ENCODE measurements at places on chromosomes 7 and 10. TPM values are rescaled to one million over a fixed set of nuclear protein-coding genes. Genes with fewer than 3 reads are reported as not detected.

DNA sequence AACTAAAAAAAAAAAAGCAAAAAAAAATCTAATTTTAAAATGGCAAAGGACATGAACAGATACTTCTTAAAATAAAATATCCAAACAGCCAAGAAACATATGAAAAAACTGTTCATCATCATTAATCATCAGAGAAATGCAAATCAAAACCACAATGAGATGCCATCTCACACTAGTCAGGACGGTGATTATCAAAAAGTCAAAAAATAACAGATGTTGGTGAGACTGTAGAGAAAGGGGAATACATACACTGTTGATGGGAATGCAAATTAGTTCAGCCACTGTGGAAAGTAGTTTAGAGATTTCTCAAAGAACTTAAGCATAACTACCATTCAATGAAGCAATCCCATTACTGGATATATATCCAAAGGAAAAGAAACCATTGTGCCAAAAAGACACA lies 30.2 kb downstream of the COBL start:
- no peak for ATAC-seq

Gene HOXA7
- 5.2 TPM for total RNA-seq

DNA sequence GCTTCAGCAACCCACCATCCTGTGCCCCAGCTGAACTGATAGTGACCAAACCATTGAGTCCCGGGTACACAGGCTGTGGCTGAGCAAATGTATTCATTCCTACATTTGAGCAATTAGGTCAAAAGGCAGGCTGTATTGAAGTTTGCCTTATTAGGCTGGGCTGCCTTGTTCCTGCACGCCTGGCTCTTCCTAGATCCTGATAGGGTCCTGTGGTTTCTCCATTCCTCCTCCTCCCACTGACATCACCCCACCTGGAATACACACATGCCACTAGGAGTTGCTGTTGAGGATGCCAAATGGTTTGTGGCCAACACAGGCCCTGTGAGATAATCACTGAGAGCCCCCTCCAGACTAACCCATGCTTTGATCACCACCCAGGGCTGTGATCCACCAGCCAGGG lies 66.4 kb upstream of the FGFR2 start:
- no peak for ATAC-seq

DNA sequence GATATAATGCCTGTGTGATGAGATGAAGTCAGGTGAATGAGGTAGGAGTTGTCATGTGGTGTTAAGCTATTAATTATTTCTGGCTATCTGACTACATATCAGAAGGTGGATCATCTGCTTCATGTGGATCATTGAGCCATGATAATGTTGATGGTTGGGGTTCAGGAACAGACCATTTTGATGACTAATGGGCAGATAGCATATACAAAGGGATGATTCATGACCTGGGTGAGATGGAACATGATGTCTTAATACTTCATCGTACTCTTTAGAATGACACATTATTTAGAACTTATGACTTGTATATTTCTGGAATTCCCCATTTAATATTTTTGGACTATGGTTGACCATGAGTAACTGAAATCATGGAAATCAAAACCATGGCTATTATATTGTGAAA lies 155.1 kb downstream of the OR13A1 start:
- ATAC-seq = peak; percentile 39

DNA sequence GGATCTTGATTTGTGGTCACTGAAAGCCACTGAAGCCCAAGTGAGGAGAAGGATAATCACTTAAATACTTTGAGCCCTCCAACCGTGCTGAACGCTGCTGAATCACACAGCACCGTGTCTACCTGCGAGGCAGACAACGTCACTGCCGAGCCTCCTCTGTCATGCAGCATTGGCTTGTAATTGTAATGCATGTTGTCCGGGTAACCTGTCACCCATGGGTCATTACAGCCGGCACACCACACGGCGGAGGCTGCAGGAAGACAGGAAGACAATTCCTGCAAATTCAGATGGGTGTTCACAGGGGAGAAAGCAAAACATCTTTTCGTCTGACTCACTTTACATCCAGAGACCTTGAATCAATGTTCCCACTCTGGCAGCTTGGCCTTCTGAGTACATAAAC lies 546.1 kb upstream of the FOXK1 start:
- ATAC-seq = no peak

Gene CFAP58
- 0.12 TPM for total RNA-seq

GRCh38 chr10:92298487-92298886 lies 7.5 kb downstream of the MARCHF5 start:
- ATAC-seq = no peak

Gene LBX1
- not detected for total RNA-seq

Gene NFE2L3
- 1.8 TPM for total RNA-seq

Gene PLXNA4
- total RNA-seq = 1.1 TPM

Gene ZNF775
- 1.3 TPM for total RNA-seq

- no peak for ATAC-seq
Observed at GRCh38 chr10:103499881-103500280, 6.4 kb downstream of the NEURL1 start.

Gene HOGA1
- total RNA-seq = 1.7 TPM

DNA sequence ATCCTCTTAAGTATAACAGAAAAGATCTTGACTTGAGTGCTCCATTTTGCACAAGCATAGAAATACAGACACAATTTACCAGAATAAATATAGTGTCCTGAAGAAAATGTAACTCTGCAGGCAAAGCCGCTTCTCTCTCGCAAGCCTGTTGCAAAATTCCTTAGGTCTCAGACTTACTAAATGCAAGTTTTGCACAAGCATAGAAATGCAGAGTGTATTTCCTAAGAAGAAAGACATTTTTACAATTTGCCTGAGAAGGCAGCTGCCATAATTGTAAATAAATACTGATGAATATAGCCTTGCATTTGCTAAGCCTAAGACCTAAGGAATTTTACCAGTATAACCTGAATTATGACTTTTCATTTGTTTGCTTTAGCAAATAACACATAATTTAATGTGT lies 67.1 kb downstream of the AGMO start:
- no peak for ATAC-seq

Gene HOXA10
- 1.1 TPM for total RNA-seq

GRCh38 chr10:123848564-123849457 lies 42.8 kb downstream of the CPXM2 start:
- no peak for ATAC-seq

Gene ITIH5
- total RNA-seq = 2.3 TPM

DNA sequence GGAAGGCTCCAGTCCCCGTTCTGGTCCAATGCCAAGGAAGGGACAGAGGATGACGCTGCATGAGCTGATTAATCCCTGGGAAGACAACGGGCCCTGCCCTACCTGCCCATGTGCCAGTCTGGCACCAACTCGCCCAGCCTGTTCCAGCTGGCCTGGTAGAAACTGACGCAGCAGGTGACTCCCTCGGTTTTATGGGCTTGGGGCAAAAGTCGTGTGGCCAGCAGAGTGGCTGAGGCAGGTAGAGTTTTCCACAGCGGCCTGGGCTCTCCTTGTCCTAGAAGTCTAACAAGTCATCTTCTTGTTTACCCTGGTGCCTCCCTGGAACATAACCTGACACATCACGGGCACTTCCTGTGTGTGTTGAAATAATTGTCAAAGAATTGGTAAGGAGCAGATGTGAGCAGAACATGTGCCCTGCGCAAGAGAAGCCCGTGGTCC lies 20.4 kb upstream of the LMTK2 start:
- peak; percentile 98 for ATAC-seq

DNA sequence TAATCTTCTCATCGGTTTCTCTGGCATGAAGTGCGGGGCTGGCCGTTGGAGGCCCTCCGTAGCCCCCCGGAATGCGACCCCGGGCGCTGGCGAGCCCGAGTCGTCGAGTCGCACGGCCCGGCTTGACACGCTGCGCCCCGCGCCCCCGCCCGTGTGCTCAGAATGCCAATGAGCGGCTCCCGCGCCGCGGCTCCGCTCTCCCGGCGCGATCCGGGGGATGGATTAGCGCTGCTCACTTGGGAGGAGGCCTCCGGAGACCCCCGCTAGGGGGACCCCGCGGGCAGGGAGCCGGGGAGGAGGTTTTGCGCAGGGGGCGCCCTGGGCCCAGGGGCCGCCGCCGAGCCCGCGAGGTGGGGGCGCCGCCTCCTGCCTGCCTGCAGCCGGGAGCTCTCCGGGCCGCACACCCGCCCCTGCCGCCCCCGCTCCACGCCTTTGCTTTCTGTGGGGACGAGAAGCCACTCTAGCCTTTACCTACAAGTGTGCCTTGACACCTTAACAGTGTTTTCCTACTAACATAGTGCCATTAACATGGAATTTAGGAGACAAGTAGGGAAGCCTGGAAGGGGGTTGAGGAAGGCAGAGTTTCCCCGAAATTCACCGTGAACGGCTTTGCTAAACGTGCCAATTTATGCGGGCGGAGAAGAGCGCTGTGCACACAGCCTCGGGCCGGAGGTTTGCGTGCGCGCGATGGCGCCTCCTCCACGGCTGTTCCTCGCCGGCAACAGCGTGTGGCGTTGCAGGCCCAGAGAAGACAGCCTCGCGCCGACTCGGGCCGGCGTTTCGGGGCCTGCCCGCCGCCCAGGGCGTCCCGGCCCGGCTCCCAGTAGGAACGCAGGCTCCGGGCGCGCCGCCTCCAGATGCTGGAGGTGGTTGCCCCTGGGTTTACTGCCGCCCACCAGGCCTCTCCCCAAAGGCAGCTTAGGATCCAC lies 7.1 kb downstream of the SHH start:
- peak; percentile 75 for ATAC-seq

Gene MPP7
- total RNA-seq = 53.6 TPM

DNA sequence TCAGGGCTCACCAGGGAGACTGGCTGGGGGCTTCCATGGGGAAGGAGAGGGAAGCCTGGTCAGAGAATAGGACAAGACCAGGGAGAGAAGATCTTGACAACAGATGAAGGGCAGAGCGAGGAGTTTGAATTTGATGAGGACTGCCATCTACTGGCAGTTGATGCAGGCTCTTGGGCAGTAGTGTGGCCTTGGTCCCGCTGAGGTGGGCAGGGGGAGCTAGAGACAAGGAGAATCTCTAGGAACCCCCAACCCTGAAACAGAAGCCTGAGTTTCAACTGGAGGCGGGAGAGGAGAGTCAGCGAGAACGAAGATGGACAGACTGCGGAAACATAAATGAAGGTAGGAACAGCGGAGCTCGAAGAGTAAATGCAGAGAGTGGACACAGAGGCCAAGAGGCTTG lies 81.0 kb downstream of the PPP1R3C start:
- ATAC-seq = peak; percentile 22

All from esophagus mucosa (tissue), 1 donor.